ENCODE measurements at places on chromosomes 5 and 9.
A peak's percentile ranks its signal among the peaks of the same experiment; 100 is the strongest.

GRCh38 chr5:10475931-10476676, 34.4 kb downstream of the ROPN1L start:
- no peak for DNase-seq

- DNase-seq, result no peak
Observed at GRCh38 chr9:79242489-79242888, 329.3 kb upstream of the TLE4 start.

DNA sequence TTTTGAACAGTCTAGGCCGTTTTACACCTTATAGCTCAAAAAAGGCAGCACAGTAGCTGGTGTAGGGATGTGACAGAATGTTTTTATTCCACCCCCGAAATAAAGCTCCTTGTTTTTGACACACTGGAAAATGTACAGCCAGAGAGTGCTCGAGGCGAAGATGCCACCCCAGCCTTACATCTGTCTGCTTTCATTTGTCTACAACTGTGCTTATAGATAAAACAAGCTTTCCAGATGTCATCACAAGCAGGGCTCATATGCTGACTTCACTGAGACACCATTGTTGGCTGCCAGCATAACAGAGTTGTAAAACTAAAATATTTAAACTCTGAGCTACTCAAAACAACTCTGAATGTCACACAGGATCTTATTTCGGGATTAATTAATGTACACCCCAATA, 386.3 kb downstream of the BNC2 start:
- DNase-seq, result peak; percentile 59

DNA sequence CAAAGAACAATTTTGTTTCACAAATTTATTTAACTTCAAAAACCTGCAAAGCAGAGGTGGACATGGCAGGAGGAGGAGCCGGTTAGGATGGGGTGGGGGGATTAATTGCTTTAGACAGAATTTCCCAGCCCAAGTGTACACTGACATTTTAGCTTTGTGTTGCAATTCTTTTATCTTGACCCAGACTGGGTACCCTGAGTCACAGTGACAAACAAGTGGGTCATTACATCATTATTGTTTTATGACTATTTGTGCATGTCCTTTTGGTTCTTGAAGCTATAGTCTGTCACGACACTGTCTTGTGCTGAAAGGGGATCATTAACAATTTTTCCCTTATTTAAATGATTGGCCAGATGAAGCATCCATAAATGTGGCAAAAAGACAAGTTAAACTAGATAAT, 84.5 kb upstream of the VCAN start:
- DNase-seq, result no peak

- no peak for DNase-seq
Observed at GRCh38 chr5:102290004-102290403, 6.1 kb downstream of the SLCO4C1 start.

- DNase-seq, result no peak
Observed at GRCh38 chr5:16090270-16090669, 89.3 kb downstream of the MARCHF11 start.

DNA sequence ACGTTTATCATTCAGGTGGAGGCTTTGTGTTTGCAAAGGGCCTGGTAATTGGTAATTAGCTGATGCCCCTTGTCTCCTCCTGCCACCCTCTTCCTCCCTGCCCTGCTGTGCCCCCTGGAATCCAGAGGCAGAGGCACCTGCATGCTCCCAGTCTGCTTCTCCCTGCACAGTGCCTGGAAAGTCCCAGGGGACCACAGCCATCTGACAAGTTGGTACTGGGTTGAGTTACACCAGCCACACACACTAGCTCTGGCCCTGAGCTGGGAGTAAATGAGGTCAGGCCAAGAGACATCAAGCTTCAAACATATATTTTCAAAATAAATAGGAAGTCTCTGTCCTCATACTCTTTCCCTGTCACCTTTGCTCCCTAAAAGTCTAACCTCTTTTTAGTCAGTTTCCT, 56.3 kb downstream of the INSYN2B start:
- no peak for DNase-seq

DNA sequence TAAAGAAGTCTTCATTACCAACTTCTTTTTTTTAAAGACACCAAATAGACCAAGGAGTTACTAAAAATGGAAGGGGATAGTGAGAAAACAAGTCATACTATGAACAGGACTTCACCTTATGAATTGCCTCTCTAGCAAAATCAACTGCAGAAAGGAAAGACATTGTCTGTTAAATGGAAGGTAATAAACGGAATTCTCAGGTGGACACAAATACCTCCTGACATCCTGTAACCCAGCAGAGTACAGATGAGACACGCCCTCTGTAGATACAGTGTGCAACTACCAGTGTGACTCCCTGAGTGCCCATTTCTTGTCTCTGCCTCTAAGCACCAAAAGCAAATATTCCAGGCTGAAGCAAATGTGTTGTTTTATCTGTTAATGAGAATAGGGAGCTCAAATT, 12.2 kb upstream of the PLPP1 start:
- DNase-seq, result no peak

- DNase-seq, result no peak
Observed at GRCh38 chr9:32671333-32671732, 35.9 kb upstream of the TAF1L start.

- DNase-seq, result peak; percentile 35
Observed at GRCh38 chr9:137294091-137294680, 7.9 kb downstream of the NRARP start.

DNA sequence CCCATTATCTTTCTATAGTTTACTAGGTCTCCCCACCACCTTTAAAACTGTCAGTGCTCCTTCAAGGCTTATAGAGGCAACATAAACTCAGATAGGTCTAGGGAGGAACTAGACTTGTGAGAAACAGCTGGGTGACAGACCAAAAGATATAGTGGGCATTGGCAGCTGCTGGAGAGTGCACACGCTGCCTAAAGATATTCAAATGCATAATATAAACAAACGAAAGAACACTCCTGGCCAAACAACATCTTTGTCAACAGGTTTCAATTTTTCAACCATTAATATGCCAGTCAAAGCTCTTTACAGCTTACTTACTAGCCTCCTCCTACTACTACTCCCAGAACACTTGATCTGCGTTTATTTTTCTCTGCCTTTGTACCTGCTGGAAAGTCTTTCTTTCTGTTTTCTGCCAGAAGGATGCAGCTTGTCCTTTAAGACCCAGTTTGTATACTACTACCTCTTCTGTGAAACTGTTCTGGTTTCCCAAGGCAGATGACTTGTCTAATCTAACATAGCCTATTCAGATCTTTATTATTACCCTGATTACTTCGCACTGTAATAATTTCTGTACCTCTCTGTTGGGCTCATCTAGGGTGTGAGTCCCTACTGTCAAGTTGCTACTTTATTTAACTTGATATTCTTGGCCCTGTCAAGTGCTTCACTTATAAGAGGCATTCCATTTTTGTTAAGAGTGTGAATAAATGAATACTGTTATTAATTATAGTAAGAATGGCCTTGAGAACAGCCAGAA, 14.3 kb downstream of the KDM3B start:
- DNase-seq, result no peak

DNA sequence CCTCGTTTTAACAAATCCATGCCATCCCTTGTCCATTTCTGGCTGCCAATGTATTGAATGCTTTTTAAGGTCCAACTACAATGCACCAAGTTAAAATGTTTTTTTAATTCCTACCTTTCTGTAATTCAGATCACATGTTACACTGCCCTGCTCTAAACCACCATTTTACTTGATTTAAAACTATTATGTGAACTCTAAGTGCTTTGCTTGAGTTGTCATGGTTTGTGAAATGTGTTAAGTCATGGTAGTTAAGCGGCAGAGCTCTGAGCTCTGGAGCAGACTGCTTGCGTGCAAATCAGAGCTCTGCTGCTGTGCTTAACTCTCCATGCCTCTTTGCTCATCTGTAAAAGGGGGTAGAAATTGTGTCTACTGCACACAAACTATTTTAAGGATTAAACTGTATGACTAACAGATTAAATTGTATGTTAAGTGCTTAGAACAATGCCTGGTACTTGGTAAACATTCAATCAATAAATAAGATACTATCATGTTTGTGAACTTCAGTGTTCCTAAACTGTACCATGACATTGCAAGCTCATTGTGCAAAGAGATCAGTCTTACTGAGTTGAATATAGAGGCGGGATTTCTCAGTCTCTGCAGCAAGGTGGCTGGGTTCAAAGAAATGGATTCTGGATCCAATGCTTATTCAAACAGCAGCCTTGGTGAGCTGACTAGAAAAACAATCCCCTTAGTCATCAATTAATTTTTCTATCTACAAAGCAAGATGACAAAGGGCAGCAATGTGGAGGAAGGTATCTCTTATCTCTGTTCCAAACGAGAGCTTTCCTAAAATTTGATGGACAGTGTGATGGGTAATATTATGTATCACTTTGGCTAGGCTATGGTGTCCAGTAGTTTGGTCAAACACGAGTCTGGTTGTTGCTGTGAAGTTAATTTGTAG, 16.1 kb upstream of the CMBL start:
- DNase-seq, result peak; percentile 49

GRCh38 chr9:79165020-79165780, 406.6 kb upstream of the TLE4 start:
- DNase-seq, result no peak

DNA sequence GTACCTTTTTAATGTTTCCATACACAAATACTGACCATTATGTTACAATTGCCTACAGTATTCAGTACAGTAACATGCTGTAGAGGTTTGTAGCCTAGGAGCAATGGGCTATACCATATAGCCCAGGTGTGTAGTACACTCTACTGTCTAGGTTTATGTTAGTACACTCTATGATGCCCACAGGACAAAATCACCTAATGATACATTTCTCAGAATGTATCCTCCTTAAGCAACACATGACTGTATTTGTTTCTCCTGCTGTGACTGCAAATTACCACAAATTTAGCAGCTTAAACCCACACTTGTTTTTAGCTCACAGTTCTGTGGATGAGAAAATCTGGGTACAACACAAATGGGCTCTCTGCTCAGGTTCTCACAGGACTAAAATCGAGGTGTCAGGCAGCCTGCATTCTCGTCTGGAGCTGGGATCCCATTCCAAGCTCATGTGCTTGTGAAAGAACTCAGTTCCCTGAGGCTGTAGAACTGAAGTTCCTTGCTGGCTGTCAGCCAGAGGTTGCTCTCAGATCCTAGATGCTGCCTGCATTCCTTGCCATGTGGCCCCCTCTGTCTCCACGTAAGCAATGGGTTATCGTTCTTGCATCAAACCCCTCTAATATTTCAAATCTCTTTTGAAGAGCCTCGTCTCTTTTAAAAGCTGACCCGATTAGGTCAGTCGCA, 38.6 kb upstream of the PIK3R1 start:
- no peak for DNase-seq

DNA sequence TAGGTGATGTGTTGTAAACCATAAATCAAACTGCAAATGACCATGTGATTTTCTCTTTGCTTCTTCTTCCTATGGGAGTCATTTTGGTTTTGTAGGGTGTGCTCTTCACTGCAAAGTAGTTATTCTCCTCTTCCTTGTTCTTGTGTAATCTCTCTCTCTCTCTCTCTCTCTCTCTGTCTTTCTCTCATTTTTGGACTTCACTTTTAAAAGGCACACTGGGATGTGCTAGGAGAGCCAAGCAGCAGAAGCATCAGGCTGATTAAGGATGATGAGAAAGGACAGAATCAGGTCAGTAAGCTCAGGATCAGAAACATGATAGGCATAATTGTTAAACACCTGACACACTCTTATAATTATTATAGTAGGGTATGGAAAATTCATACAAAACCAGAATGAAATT, 505.3 kb upstream of the ZNF608 start:
- DNase-seq, result no peak

GRCh38 chr9:136762915-136763648, 1.2 kb downstream of the LCN15 start:
- DNase-seq, result peak; percentile 50

- no peak for DNase-seq
Observed at GRCh38 chr5:43609752-43610151, 6.8 kb downstream of the NNT start.

GRCh38 chr9:126248680-126249079, 77.9 kb upstream of the MVB12B start:
- no peak for DNase-seq

- DNase-seq, result no peak
Observed at GRCh38 chr5:149724130-149724840, 5.8 kb upstream of the PPARGC1B start.

DNA sequence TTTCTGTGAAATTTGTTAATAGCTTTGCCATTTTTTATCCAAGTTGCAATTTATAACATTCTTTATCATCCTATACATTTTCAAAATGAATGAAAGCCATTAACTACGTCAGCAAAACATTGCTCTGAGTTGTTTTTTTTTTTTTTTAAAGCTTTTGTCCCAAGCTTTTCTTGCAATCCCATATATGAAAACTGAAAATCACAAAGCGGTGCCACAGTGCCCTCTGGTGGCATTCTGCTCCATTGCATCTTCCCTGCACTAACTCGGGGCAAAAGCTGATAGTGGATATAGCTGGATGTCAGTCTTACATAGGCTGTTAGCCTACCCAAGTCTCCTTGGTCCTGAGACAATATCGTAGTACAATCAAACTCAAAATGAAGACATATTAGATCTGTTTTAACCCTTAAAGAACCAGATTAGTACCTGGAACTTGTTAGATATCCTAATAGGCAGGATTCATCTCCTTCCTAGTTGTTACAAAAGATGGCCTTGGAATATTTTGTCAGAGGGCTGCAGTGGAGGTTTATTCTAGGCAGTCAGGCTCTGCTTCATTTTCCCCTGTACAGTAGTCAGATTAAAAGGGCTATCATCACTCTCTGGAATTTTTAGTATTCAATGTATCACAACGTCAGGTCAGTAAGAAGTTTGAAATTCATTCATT, 669.9 kb downstream of the PTPRD start:
- peak; percentile 85 for DNase-seq
